Effector memory CD4-positive, alpha-beta T cell (primary cell): ENCODE measurements at places on chromosomes 2 and 18.

DNA sequence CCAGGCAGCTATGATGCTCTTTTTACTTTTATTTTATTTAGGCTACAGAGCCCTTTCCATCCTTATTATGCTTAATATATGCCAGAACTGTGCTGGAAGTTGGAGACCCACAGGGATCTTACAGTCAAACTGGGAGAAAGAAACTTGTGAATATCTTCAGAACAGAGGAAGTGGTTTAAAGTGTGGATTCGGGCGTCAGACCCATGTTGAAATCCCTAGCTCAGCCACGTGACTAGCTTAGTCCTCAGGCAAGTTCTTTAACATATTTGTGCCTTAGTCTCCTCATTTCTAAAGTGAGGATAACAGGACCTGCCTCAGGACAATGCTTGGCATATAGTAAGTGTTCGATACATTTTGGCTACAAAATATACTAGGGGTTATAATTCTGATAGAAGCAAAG is 59.1 kb downstream of the MAP3K20 start:
- H3K4me3 ChIP-seq, result no peak overlapping the region
- no peaks in the 10 kb centered on the region for H3K27me3 ChIP-seq
- H3K36me3 ChIP-seq, result no peaks in the 10 kb centered on the region
- no peak overlapping the region for H3K27ac ChIP-seq
- no peaks in the 10 kb centered on the region for H3K4me1 ChIP-seq

DNA sequence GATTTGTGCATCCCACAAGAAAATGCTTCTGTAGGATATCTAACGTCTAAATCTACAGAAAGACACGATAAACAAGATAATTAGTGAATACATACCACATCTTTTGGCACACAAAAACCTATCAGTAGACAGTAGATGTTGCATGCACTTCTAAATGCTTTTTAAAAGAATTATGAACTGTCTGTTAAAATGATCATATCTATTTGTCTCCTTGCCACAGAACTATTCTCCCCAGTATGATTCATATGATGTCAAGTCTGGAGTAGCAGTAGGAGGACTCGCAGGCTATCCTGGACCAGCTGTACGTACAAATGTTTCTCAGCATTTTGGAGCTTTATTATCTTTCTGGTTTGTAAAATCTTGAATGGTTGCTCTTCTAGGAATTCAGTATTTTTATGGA is 12.7 kb downstream of the COL3A1 start:
- H3K4me1 ChIP-seq, result no peaks in the 10 kb centered on the region
- H3K27ac ChIP-seq, result no peak overlapping the region
- no peaks in the 10 kb centered on the region for H3K36me3 ChIP-seq
- H3K27me3 ChIP-seq, result no peaks in the 10 kb centered on the region
- no peak overlapping the region for H3K4me3 ChIP-seq
- no peak for DNase-seq

GRCh38 chr2:207836521-207837133 is 66.9 kb upstream of the FZD5 start:
- no peaks in the 10 kb centered on the region for H3K36me3 ChIP-seq
- no peak overlapping the region for H3K27ac ChIP-seq
- H3K4me3 ChIP-seq, result no peak overlapping the region

GRCh38 chr2:19488009-19488691 is 129.7 kb upstream of the OSR1 start:
- no peaks in the 10 kb centered on the region for H3K36me3 ChIP-seq

GRCh38 chr2:169838743-169839489 is 11.7 kb downstream of the UBR3 start:
- H3K27me3 ChIP-seq, result no peaks in the 10 kb centered on the region
- H3K4me1 ChIP-seq, result no peaks in the 10 kb centered on the region
- DNase-seq, result no peak
- H3K4me3 ChIP-seq, result no peak overlapping the region
- no peaks in the 10 kb centered on the region for H3K36me3 ChIP-seq

DNA sequence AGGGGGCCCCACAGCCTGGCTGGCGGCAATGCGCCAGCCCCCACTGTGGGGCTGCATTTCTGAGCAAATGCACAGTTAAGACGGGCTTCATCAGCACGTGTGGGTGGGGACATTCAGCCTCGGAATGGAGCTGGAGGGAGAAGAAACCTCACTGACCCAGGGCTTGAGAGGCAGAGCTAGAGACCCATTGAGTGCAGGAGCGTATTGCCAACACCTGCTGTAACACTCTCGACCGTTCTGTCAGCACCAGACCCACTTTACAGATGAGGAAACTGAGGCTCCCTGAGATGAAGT is 200.9 kb upstream of the RAB6C start:
- no peaks in the 10 kb centered on the region for H3K27me3 ChIP-seq
- H3K27ac ChIP-seq, result no peak overlapping the region
- DNase-seq, result no peak
- no peaks in the 10 kb centered on the region for H3K4me1 ChIP-seq

- no peaks in the 10 kb centered on the region for H3K36me3 ChIP-seq
- DNase-seq, result no peak
- no peaks in the 10 kb centered on the region for H3K4me1 ChIP-seq
- H3K27ac ChIP-seq, result no peak overlapping the region
- H3K27me3 ChIP-seq, result no peaks in the 10 kb centered on the region
Observed at GRCh38 chr2:133452583-133452982, 115.7 kb downstream of the NCKAP5 start.

DNA sequence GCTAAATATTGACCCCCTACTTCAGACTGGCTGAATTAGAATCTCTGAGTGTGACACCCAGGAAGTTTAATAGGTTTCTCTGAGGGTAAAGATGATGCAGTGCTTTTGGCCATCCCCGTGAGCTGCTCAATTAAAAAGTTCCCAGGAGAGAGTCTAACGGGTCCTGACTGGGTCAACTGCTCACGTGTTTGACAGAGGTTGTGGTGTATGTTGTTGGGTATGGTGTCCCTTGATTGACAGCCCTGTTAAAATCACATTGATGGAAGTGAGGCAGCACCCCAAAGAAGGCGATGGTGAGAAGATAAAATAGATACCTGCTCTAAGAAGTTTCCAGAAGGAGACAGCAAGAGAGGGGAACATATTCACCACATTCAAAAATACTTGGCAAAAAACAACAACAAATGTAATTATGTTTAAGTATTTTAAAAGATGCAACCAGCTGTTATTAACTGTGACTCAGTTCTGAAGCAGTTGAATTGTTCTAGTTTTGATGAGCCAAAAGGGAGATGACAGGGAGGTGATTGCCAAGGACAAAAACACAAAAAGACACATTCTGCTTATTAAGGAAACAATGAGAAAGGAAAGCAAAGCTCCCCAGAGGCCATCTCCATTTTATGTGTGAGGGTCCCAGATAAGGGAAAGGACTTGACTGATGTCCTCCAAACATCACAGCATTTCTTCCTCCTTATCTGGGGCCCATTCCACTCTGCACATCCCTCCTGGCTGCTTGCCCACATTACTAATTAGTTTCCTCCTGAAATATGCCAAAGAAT is 11.5 kb upstream of the GMCL1 start:
- no peak overlapping the region for H3K4me3 ChIP-seq
- H3K27me3 ChIP-seq, result no peaks in the 10 kb centered on the region
- no peak overlapping the region for H3K27ac ChIP-seq

DNA sequence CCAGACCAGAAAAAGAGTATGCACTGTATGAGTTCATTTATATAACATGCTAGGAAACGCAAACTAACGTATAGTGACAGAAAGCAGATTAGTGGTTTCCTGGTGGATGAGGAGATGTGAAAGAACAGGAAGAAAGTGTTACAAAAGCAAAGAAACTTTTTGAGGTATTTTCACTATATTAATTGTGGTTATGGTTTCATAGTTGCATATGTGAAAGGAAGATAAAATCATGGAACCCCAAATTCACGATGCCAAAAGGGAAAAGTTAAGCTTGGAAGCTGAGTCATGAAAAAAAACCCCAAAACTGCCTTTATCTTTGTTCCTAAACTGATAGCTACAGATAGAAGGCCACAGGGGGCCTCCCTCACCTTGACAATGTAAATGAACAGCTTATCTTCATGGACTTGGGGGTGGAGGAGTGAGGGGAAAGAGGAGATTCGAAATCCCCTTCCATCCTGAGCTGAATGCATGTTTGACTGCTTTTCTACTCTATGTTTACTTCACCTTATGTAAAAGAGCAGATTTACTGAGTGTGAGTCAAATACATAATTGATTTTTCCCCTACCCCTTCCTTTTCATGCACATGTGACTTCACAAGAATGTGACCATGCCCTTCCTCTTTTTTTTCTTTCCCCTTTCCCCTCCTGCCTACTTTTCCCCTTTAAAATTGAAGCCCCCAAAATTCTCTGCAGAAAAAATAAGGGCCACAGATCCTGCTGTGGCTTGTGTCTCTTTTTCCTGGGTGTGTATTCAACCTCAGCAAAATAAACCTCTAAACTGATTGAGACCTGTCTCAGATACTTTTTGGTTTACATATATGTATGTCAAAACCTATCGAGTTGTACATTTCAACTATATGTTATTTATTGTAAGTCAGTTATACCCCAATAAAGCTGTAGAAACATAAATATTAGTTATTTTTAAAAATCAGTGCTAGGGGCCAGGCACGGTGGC is 100.1 kb upstream of the TLK1 start:
- H3K27ac ChIP-seq, result no peak overlapping the region
- peaks cover 5% of the 10 kb centered on the region for H3K4me1 ChIP-seq
- H3K36me3 ChIP-seq, result no peaks in the 10 kb centered on the region
- no peak overlapping the region for H3K4me3 ChIP-seq
- no peaks in the 10 kb centered on the region for H3K27me3 ChIP-seq

GRCh38 chr2:70607121-70607561 is 53.5 kb upstream of the TGFA start:
- no peaks in the 10 kb centered on the region for H3K27me3 ChIP-seq
- H3K4me1 ChIP-seq, result no peaks in the 10 kb centered on the region
- H3K27ac ChIP-seq, result no peak overlapping the region

GRCh38 chr2:61677306-61677705 is 139.2 kb upstream of the XPO1 start:
- no peaks in the 10 kb centered on the region for H3K4me1 ChIP-seq
- H3K4me3 ChIP-seq, result no peak overlapping the region
- H3K27me3 ChIP-seq, result no peaks in the 10 kb centered on the region
- H3K36me3 ChIP-seq, result no peaks in the 10 kb centered on the region

DNA sequence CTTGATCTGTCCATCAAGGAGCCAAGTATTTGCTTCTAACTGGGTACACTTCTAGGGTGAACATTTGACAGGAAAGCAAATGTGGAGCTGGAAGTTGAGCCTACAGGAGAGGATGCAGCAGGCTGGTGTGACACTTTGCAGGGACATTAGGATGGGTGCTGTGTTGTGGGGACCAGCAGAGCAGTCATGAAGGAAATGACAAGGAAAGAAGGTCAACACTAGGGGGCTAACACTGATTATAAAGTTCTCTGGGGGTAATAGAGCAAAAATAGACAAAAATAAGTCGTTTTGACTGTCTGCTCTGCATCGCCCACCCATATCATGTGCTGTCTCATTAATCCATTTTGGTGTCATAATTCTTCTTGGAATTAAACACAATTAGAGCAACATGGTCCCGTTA is 652.4 kb downstream of the STK39 start:
- no peak overlapping the region for H3K27ac ChIP-seq
- no peak for DNase-seq
- H3K4me3 ChIP-seq, result no peak overlapping the region
- no peaks in the 10 kb centered on the region for H3K27me3 ChIP-seq

- no peaks in the 10 kb centered on the region for H3K27me3 ChIP-seq
- H3K4me3 ChIP-seq, result peak overlapping the region; percentile 46
- peak overlapping the region; percentile 42 for H3K27ac ChIP-seq
Observed at GRCh38 chr18:51153659-51154371, 43.7 kb downstream of the MEX3C start.

- H3K27me3 ChIP-seq, result no peaks in the 10 kb centered on the region
- no peak for DNase-seq
- H3K4me1 ChIP-seq, result no peaks in the 10 kb centered on the region
- H3K27ac ChIP-seq, result no peak overlapping the region
- no peak overlapping the region for H3K4me3 ChIP-seq
Observed at GRCh38 chr2:54486766-54487165, 30.6 kb downstream of the SPTBN1 start.

DNA sequence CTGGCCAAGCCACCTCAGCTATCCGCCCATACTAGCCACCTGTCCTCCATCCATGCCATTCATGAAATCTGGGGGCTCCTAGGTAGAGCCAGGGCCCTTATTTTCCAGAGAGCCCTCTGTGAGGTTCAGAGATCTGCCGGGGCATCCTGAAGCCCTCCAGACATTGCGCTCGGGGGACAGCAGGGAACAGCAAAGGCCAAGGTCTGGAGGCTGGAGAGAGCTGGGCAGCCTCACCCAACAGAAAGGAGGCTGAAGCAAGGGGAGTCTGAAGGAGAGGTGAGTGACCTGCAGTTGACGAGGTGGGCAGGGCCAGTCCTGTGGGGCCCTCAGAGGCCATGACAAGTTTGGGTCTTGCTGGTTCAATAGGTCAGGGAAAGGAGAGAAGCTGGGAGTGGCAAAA is 8.6 kb upstream of the DES start:
- no peaks in the 10 kb centered on the region for H3K27me3 ChIP-seq
- no peaks in the 10 kb centered on the region for H3K4me1 ChIP-seq
- no peak overlapping the region for H3K27ac ChIP-seq
- DNase-seq, result no peak

GRCh38 chr2:62724106-62724505 is 18.6 kb downstream of the EHBP1 start:
- H3K4me3 ChIP-seq, result no peak overlapping the region
- H3K27me3 ChIP-seq, result no peaks in the 10 kb centered on the region
- no peak for DNase-seq

DNA sequence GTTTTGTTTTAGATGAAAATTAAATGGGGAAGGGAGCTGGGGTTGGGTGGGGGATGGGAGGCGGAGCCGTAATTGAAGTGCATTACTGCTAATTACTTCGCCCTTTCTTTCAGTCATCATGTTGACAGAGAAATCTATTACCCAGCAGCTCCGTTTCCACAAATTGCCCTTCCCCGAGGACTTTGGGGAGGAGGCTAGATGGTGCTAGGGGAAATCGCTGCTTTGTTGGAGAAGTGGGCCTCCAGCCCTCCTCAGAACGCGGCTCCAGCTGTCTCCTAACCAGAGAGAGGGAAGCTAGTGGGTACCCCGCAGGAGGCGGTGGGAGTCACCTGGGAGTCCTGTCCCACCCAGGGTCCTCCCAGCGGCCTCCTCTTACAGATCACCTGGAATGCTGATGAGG is 130.9 kb upstream of the MYCN start:
- no peaks in the 10 kb centered on the region for H3K36me3 ChIP-seq
- no peaks in the 10 kb centered on the region for H3K27me3 ChIP-seq
- H3K4me1 ChIP-seq, result no peaks in the 10 kb centered on the region

GRCh38 chr2:41948397-41948763 is 99.4 kb upstream of the PKDCC start:
- no peak for DNase-seq
- H3K27me3 ChIP-seq, result no peaks in the 10 kb centered on the region
- no peak overlapping the region for H3K4me3 ChIP-seq

GRCh38 chr18:22254088-22254487 is 84.7 kb downstream of the GATA6 start:
- H3K4me1 ChIP-seq, result no peaks in the 10 kb centered on the region
- no peak overlapping the region for H3K4me3 ChIP-seq
- H3K27ac ChIP-seq, result no peak overlapping the region
- DNase-seq, result no peak
- no peaks in the 10 kb centered on the region for H3K27me3 ChIP-seq
- H3K36me3 ChIP-seq, result no peaks in the 10 kb centered on the region
